ENCODE measurements at places on chromosomes 7 and 10. TPM values are rescaled to one million over a fixed set of nuclear protein-coding genes. Genes with fewer than 3 reads are reported as not detected.

The MBLAC1 gene
- total RNA-seq: 1.6 TPM

The EEPD1 gene
- total RNA-seq: 11.3 TPM

The TMEM236 gene
- total RNA-seq: 0.07 TPM

DNA sequence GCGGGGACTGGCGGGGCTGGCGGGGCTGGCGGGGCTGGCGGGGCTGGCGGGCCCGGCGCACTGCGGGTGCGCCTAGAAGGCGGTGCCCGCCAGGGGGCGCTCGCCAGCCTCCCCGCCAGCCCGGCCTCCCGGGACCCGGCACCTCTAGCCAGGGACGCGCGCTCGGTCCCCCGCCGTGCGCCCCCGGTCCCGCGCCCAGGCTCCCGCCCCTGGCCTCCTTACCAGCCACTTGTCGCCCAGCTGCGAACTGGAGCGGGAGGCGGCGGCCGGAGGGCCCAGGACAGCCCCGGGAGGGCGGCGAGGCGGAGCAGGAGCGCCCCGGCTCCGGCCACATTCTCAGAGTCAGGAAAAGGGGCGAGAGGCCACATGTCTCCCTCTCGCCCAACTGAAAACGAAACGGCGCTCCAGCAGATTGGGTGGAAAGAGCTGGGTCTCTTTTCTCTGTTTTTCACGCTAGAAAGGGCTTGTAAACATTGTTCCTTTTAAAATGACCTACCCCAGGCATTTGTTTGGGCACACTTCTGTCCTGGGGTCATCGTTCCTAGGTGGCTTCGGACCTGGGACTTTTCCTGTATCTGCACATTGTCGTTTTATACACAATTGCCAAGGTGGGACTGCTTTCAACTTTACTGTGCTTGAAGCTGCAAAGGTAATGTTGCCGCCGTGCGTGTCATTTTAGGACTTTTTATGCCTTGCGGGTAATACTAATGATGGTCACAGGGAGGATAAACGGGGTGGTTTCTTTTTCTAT, 378 bp upstream of the PRKCQ start:
- DNase-seq: peak; percentile 78

DNA sequence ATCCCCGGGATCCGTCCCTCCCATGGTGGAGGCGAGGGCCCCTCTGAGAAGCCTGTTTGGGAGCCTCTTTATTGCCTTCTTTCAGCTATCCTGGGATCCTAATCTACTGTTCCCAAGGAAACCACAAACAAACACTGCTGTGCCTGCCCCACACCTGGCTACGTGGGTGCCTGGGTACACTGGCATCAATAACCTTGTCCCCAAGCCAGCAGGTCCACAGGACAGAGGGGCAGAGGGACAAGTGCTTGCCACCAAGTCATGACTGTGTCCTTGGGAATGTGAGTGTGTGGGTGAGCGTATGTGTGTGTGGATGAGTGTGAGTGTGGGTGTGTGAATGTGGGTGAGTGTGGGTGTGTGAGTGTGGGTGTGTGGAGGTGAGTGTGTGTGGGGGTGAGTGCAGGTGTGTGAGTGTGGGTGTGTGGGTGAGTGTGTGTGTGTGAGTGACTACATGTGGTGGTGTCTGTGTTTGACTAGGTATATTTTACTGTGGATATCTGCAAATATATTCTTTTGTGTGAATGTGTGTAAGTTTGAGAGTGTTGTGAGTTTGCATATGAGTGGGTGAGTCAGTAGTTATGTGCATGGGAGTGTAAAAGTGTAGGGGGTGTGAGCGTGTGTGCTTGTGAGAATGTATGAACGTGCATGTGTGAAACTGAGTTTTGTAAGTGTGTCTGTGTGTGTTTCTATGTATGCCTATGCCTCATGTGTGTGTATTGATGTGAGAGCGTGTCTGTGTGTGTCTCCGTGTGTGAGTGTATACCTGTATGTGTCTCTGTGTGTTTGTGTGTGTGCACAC, 96.1 kb downstream of the TNS3 start:
- DNase-seq: no peak

DNA sequence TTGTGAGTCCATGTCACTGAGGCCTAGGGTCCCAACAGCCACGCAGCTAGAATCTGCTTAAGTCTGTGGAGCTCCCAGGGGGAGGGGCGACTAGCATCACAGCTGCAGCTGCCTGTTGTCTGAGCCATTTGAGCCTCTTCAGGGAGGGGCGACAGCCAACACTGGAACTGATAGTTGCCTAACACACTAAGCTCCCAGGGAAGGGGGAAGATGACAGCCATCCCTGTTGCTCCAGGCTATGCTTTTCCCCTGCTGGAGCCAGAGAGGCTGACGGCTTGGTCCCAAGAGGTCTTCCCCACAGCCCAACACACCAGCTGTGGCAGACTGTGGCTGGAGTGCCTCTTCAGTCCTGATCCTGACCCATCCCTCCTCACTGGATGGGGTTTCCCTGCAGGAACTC, 817.5 kb downstream of the NXPH1 start:
- no peak for DNase-seq

- DNase-seq: no peak
These were observed 2.6 kb downstream of the TMEM243 start for GRCh38 chr7:87216701-87217508.

GRCh38 chr10:8051851-8052257, 2.6 kb upstream of the GATA3 start:
- DNase-seq: no peak
